ENCODE measurements at places on chromosomes 7 and 10.

- DNase-seq: no peak
Measured at GRCh38 chr7:97167176-97167575, 49.7 kb downstream of the SDHAF3 start.

DNA sequence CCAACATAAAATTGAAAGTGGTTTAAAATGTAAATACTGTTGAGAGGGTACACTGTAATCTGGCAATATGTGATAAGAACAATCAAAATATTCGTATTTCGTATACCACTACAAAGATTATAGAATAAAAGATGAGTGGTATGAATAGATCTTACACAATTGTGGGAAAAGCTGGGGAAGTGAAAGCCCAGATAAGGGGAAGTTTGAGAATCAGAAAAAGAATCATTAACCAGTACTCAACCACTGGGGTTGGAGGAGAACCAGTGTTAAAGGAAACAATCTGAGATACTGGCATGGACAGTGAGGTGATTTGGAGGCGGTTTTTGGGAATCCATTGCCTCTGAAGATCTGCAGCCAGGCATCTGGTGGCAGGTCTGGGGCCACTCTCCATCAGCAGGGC, 59.7 kb upstream of the CDK14 start:
- DNase-seq: no peak

DNA sequence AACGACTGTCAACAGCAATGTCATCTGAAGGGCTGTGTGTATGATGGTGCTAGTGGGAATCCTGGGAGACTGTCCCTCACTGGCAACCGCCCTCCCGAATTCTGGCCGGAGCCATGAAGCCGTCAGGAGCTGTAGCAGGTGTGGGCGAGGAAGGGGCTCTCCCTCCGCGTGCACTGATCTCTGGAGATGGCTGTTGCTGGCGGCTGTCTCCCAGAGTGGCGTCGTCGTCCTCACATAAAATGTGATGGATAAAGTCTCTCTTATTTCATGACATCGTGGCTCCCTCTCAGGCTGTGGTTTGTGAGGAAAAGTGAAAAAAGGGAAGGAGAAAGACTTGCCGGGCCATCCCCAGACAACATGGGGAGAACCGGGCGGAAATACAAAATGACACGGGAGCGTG, 216.5 kb downstream of the DNAJB6 start:
- no peak for DNase-seq

- no peak for DNase-seq
Measured at GRCh38 chr7:157613575-157614322, 276.9 kb downstream of the DNAJB6 start.

GRCh38 chr10:106931159-106931852, 233.2 kb downstream of the SORCS1 start:
- DNase-seq: no peak

DNA sequence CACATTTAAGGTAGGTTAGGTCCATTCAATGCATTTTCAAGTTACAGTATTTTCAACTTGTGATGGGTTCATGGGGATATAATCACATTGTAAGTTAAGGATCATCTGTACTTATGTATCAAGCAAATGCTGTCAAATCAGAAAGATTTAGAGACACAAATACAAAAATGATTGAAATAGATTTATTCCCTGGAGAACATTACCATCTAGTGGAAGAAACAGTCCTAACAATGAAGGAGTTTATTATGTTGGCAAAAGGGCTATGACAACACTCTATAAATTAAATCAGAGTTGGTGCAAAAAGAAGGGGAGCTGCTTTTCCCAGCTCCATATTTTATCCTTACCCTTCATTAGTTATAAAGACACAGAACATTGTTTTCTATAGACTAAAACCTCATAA, 69.0 kb downstream of the PRSS58 start:
- DNase-seq: no peak

DNA sequence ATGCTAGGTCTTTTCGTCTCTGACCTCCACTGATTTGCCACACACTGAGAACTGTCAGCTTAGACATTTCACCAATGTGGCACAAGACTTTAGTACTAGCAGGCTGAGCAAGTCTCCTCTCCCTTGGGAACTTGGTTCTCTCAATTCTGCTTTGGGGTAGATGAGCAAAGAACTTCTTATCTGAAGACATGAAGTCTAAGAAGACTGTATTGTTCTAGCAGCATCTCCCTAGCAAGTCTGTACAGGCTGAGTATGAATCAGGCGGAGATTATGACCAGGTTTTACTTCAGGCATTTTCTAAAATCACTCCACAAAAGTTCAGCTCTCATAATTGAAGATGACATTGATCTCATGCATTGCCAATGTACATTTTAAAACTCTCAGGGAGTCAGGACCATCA, 23.8 kb upstream of the STN1 start:
- DNase-seq: no peak

DNA sequence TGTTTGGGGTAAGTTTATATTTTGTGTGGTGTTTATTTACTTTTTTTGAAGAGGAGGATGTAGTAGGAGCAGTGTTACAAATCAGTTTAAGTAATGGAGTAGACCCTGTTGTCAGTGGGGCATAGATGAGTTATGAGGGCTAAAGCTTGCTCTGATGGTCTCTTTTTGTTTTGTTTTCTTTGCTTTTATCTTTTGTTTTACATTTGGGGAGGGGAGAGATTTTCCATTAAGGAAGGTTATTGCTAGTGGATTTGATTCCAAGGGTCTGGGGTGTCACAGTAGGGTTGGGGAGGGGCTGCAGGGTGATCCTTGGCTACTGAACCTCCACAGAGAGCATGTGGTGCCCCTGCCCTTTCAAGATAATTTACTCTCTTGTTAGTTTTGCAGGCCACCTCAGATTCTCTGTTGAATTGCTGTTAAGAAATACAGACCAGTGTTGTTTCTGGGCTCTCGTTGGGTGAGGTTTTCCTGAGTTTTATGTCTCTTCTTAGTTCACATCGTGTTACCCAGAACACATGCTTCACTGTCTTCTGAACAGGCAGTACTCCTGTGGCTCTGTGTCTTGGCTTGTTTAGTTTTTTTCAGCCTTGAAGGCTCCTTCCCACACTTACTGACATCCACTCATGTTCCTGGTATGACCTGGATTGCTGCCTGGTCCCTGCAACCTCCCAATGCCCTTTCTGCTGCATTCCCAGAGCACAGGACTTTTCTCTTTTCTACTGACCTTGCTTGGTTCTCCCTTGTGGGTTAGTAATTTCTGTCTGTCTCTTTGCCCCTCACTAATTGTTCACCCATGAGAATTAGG, 4.2 kb downstream of the KIFBP start:
- no peak for DNase-seq

- no peak for DNase-seq
Measured at GRCh38 chr7:41869091-41869490, 166.2 kb upstream of the INHBA start.

DNA sequence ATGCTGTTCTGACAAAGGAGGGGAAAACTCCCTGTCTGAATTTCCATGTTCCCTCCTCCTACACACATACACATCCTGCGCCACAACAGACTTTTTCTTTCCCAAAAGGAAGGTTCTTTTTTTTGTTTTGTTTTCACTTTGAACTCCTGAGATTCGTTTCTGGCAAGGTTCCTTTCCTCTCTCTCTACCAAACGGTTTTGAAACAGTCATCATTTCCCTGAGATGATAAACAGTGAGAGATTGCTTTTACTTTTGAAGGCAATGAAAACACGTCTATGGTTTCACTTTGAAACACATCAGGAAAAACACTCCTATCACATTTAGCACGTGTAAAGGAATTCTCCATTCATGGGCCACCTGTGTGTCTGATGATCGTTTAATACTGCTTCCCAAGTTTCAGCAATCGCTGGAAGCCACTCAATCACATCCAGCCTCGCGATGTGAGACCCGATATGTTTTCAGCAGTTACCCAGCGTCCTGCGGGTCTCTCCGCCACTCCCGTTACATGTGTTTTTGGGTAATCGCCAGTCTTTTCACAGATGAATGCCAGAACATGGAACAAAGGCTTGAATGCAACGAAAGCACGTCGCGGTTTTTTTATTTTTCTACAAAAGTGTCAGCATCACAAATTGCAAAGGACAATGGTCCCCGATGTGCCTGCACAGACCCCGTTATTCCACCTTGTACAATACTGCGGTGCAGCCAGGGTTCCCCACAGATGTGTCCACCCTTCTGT, 62.8 kb upstream of the CUX1 start:
- DNase-seq: no peak

- no peak for DNase-seq
Measured at GRCh38 chr10:78327778-78328591, 294.3 kb downstream of the RPS24 start.

- DNase-seq: no peak
Measured at GRCh38 chr7:159022238-159022993, 122.3 kb downstream of the VIPR2 start.

- DNase-seq: no peak
Measured at GRCh38 chr7:46421441-46422230, 500.6 kb upstream of the IGFBP3 start.

DNA sequence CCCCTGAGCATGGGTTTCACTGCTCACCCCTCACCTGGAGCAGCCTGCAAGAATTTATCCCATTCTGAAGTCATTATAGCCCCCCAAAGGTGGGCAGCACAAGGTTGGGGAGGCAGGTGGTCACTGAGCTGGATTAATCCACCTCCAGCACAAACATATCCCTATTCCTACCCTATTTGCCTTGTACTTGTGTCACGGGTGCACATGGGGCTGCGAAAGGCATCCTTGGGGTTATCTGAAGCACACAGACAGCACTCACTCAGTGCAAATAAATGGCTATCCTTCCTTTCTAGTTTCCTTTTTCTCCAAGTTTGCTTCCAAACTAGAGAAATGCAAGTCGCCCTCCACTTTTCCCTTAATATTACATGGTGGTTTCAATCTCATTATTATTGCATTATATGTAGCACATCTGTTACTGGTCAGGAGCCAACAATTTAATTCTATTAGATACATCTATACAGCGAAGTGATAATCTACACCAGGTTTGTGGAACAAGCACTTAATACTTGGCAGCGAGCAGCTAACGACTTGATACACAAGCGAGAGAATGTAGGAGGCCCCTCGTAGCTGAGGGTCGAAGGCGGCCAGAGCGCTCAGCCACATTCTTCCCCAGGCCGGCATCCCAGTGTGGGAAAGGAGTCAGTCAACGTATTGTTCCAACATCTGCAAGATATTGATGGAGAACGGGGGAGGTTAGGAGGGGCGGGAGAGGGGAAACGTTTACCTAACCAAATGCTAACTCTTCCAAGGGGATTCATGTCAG, 121.3 kb upstream of the HABP2 start:
- DNase-seq: no peak
